Activated naive CD4-positive, alpha-beta T cell treated with anti-CD3 and anti-CD28 coated beads, Interleukin-2, amount 50 U/mL, for 16 hours (primary cell): ENCODE measurements at places on chromosomes 11 and 22.

- DNase-seq, result no peak
Observed at GRCh38 chr11:61803889-61804647, 11.4 kb downstream of the FEN1 start.

DNA sequence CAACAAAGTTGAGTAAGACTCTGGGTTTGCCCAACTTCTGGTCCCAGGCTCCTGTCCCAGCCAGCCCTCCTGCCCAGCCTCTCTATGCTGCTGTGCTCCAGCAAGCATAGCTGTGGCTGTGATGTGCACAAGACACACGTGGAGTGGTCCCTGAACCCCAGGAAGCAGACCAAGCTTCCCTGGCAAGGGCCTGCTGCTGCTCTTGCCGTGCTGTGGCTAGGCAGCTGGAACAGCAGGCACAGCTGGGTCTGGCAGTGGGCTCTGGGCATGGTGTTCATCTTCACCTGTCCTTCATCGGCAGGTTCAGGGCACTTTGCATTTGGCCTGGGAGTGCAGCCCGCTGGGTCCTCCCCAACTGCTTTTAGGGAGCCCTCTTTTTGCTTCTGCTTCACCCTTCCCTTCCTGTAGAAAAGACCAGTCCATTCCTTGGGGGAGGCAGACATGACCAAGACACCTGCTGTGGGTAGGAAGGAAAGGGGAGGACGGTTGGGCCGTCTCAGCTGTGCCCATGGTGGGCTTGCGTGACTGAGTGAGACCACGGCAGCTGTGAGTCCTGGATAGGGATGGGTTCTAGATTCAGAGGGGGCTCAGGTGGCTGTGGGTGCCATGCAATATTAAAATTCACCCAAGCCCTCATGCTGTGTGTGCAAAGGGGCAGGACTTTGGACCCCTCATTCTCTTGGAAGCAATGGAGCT, 26.1 kb upstream of the ETS1 start:
- no peak for DNase-seq

DNA sequence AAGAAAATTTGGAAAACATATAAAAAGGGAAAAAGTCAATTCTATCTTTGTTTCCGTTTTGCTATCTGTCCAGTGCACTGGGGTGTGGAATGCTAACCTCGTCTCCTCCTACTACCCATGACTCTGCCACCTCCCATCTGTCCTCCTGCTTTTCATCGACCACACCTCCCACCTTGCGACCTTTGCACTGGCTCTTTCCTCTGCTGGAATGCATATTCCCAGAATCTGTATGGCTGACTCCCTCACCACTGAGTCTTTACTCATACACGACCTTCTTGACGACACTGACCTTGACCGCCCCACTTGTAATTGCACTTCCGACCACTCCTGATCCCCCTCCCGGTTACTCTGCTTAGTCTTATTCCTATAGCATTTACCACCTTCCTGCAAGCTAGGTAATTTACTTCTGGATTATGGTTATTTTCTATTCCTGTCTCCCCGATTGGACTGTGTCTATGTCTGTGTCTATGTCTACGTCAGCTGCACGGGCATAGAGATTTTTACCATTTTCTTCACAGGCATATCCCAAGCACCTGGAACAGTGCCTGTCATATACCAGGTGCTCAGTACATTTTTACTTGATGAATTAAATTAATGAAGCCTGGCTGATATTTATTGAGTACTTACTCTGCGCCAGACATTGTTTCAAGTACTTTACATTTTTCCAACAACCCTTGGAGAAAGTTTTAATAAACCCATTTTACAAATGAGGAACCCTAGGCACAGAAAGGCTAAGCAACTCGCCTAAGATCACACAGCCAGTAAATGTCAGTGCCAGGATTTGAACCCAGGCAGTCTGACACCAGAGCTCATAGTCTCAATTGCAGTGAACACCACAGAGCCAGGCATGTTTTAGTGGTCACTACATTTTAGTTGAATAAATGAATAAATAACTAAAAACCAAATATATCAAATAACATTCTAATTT, 89.3 kb upstream of the SLC22A12 start:
- DNase-seq, result no peak

DNA sequence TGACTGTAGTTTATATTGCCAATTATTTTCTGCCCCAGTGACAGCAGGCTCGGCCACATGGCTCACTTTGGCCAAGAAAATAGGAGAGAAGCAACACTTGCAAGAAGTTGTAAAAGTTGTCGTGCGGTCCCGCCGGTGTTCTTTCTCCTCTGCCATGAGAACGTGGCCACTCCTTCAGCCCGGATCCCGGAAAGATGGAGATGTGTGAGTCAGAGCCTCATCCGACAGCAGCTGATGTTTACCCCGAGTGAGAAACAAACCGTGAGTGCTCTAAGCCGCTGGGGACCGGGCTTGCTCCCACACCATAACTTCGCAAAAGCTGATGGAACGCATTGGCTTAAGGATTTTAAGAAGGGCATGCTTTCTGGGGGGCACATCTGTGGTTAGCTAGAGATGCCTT, 157.0 kb downstream of the CACNA1I start:
- no peak for DNase-seq

DNA sequence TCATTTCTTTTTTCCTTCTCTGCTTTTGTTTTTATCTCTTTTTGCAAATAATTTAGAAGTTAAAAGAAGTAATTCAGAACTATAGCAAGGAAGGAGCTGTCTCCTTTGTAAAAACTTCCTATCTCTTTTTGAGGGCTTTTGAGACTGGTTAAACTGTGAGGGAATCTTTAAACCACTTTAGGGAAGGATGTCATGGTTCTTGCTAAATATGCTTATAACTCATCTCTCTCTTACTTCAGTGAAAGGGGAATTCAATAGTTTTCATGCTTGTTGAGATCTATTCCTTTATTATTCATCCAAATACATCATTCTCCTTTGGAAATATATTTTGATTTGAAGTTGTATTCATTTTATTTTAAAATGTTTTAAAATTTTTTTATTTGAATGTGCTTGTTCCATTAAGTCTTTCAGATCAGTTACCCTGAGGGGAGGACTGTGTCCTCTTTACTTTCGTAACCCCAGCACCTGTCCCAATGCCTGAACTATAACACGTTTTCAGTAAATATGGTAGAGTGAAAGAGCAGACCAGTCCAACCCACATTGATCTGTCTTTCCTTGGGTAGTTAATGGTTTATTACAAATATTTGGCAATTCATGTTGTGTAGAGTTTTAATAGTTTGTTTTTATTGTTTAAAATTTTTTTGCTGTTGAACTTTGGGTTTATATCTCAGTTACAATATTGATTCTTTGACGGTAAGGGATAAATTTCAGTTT, 27.5 kb downstream of the AMOTL1 start:
- no peak for DNase-seq

- DNase-seq, result no peak
Observed at GRCh38 chr11:2264366-2265053, 5.9 kb downstream of the ASCL2 start.

DNA sequence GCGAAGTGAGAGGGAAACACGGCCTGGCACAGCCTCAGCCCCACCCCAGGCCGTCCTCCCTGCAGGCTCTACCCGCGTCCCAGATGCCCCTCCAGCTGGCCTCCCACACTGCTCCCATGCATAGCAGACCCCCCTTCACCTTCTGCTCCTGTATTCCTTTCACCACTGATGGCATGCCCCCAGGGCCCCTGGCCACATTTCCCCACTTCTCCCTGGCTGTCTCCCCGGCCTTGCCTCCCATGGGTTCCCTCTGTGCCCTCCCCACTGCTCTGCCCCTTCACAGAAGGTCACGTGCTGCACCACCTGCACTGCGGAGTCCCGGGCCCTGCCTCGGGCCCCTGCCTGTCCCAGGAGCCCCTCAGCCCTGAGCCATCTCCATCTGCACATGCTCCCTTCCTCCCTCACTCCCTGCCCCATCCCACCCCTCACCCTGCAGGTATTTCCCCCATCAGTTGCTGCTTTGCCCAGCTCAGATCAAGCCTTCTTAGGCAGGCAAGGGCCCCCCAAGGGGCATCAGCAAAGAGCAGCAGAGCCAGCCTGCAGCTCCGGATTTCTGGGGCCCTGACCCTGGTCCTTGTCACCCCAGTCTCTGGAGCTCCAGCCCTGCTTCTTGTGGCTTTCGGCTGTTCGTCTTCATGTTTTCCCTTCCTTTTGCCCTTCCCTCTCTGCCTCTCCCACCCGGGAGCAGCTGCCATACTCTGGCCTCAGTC, 46.4 kb downstream of the GAB4 start:
- DNase-seq, result no peak

DNA sequence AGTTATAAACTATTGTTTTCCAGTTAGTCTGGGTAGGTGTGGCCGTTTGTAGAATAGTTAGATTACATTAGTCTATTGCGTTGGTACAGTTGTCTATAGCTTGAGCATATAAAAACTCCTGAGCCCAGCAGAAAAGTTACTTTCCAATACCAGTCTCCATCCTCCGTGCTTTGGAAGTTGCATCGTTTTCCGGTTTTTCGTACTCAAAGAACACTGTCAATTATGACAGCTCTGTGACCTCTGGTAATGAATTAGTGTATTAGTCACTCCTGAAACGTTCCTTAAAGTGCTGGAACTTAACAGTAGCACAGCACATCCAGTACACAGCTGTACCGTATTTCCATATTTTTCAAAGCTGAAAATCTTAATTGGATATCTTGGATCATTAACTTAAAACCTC, 808 bp upstream of the MSANTD2 start:
- no peak for DNase-seq

DNA sequence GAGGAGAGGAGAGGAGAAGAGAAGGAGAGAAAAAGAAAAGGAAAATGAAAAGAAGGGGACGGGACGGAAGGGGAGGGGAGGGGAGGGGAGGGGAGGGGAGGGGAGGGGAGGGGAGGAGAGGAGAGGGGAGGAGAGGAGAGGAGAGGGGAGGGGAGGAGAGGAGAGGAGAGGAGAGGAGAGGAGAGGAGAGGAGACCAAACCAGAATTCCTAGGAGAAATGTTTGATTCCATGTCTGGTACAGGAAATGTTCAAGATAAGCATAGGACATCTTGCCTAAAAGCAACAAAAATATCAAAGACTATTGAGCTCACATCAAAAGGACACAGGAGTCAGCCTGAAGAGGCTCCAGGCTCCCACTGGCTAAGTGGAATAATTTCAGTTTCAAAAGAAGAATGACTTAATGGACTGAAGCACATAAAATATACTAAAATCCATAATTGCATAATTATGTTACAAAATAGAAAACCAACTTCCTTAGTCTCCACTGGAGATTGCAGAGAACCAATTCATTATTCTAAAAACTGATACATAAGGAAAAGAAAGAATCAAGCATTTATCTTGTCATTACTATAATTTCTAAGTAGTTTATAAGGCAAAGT, 101.1 kb upstream of the APOA1 start:
- no peak for DNase-seq
